ENCODE measurements at places on chromosomes 5 and 9.

- DNase-seq: no peak
These were observed 30.5 kb downstream of the TRIO start for GRCh38 chr5:14173377-14174229.

- DNase-seq: no peak
These were observed 161.6 kb downstream of the TMEM38B start for GRCh38 chr9:105855987-105856386.

DNA sequence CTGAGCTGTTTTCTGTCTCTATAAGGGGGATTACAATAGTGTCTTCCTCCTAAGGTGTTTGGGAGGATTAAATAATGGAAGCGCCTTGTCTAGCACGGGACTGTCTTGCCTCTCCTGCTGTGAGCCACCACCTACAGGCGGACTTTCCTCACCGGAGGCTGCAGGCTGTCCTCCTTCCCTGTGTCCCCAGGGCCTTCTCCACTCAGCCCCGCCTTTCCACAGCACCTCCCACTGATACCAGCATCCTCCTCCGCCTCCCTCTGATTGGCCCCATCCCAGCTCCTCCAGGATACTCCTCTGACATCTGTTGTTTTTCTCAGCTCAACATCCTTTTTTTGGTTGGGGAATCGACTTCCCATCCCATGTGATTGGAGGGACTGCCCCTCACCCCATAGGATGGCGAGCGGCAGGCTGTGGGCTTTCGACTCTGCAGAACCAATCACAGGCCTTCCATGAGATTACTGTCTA lies 851 bp upstream of the ZDHHC12 start:
- no peak for DNase-seq

- no peak for DNase-seq
These were observed 9.2 kb upstream of the EGFL7 start for GRCh38 chr9:136653323-136654079.

- DNase-seq: no peak
These were observed 72.0 kb downstream of the ALDH1A1 start for GRCh38 chr9:72880821-72881220.

DNA sequence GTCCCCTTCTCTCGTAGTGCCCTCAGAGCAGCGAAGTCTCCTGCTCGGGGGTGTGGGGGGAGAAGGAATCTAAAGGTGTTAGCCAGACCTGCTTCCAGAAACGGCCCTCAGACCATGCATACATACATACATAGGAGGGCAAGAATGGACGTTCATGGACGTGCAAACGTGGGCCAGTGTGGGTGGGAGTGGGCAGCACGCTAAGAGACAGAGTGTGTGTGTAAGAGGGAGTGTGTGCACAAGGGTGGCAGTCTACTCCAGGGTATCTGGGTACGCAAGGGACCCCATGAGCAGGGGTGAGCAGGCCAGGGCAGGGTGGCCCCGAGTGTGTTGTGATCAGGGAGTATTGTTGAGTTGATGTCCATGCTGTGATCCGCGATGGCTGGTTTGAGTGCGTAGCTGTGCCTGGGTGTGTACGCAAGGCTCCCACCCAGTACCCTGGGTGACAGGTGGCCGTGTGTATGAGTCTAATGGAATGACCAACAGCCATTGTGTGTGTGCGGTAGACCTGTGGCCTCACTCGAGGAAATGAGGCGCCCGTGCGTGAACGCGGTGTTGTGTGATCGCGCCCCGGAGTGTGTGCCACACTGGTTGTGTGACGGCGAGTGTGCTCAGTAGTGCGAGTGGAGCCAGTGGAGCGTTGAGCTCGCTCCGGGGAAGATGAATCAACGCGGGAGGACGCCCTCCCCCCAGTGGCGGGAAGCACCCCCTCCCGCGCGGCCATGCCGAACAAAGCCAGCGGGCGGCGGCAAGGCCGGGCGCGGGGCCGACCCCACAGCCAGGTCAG lies 826 bp downstream of the GPRIN1 start:
- DNase-seq: no peak

- DNase-seq: no peak
These were observed 31.5 kb downstream of the CLINT1 start for GRCh38 chr5:157827423-157827822.

DNA sequence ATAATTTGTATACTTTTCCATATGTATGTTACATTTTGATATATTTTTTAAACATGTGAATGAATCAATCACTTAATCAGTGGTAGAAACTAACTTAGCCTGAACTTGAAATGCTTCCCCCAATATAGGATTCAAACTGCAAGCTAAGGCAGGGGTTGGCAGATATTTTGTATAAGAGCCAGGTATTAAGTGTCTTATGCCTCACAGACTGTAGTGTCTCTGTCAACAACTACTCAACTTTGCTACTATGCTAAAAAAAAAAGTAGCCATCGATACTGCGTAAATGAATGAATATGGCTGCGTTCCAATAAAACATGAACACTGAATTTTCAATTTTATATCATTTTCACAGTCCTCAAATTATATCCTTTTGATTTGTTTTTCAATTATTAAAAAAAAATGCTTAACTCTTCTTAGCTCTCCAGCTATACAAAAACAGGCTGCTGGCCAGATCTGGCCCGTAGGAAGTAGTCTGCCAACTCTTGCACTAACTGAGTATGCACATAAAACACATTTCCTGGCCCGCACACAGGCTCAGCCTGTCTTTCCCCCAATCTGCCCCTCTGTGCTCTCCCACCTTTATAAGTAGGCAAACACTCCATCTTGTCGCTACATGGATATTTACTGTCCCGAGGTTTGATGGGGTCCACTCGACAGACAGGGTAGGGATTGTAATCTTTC lies 91.8 kb downstream of the SAXO1 start:
- no peak for DNase-seq

- no peak for DNase-seq
These were observed 383.4 kb downstream of the MLLT3 start for GRCh38 chr9:20238921-20239320.

DNA sequence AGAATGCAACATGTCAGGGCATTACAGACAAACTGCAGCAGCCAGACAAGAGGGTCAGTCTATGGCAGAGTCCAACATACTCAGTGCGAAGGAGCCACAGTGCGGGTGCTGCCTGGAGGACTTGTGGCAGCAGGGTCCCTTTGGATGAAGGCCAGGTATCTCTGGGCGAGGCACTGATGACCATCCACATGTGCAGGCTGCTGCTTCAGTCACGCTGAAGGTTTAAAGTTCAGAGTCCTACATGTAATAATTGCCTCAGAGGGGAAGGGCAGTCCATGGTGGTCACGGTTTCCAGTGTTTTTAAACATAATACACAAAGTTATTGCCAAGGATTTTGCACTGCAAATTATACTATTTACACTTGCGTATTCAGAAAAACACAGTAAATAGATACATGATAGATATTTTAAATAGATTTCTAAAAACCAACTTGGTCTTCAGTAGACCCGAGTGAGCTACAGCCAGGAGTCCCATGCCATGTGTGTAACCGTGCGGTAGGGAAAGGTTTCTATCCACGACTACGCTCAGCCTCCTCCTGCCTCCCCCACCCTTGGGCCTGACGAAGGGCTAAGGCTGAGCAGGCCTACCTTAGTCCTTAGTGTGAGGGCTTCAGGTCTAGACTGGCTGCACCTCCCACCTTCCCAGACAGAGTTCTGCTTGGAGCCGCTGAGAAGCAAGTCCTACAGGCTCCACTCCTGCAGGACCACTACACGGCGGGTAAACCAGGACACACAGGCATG lies 76.2 kb downstream of the GPR21 start:
- no peak for DNase-seq

DNA sequence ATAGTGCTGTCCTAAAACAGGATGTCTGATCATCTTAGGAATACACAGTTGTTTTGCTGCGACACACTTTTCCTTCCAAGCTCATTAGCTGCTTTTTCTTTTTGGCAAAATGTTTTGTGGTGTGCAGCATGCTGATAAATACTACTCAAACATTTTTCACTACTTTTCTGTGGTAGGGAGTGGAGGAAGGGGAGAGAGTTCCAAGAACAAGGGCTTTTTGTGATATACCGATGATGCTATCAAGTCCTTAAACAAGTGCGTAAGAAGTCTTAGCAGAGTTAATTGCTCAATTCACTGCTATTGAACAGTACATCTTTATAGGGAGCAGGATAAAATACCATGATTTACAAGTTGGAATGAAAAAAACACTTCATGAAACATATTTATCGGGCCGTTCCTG lies 23.6 kb upstream of the TEK start:
- DNase-seq: no peak

DNA sequence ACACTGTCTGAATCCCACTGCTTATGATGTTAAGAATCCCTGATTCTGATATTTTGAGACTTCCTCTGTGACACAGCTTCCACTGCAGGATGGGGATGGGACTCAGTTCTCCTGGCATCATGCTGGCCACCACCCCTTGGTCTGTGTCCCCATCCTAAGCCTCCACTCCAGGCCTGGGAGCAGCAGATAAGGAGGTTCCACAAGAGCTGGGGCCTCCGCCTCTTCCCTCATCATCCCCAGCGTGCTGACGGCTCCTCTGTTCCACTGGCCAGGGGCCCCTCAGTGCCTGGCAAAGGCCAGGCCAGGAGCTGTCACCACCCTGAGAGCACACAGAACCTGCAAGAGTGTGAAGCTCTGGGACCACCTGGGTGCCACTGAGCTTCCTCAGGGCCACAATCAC lies 40.6 kb downstream of the CAMK2A start:
- DNase-seq: no peak

GRCh38 chr5:126801992-126802294 lies 25.0 kb downstream of the LMNB1 start:
- no peak for DNase-seq

DNA sequence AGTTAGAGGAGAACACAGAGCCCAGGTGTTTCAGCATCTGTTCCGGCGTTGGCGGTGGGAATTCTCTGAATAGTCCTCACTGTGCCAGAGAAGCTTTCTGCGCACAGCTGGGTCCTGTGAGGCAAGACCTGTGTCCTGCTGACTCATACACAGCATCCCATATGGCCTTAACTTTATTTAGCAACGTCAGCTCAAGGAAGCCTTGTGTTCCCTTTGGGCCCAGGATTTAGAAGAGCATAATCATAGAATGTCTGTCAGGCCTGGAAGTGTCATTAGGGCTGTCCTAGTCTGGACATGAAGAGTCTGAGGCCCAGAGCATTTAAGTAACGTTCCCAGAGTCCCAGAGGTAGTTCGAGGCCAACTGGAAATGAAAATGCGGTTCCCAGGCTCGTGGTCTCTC lies 188.6 kb upstream of the DMRT1 start:
- DNase-seq: no peak

DNA sequence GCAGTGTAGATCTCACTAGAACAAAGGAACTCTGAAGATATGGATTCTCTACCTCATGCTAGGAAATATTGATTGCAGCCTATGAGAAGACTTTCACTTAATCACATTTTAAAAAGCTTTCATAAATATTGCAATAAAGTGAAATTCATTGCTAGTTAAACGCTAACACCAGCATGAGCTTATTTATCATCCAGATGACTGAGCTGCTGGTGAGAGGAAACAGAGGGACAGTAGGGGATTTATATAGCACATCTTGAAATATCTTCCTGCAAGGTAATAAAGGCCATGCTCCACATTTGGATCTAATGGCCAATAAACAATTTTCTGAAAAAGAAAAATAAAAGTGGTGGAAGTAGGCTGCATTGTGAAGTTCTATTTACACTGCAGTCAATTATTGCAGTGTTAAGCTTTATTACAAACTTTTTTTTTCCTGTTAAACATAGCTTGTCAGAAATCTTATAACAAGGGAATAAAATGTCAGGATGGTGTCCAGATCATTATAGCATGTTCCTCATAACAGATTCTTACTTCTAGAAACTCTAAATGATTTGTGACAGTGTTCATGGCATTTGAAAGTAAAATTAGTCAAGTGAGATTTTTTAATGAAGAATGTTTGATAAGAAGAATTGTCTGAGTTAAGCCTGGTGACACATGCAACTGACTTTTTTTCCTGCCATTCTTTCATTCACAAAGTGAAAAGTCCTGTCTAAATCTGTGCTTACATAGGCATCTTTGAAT lies 342.6 kb downstream of the DMAC1 start:
- no peak for DNase-seq

DNA sequence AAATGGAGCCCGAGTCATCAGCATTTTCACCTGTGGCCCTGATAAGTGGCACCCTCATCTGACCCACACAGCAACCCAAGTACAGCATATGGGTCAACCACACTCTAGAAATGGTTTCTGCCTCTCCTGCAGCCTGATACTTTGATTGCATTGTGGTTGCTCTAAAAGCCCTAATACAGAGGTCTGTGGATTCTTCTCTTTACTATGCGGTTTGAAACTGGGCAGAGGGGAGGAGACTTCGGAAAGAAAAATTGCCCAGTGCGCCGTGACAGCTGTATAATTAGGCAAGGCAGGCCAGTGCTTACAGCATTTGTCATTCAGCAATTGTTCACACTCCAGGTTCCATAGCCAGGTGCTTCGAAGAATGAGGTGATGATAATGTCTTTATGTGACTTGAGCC lies 361.0 kb downstream of the NFIB start:
- no peak for DNase-seq

GRCh38 chr5:67353500-67354450 lies 157.2 kb upstream of the CD180 start:
- no peak for DNase-seq

- no peak for DNase-seq
These were observed 160.7 kb downstream of the TTC39B start for GRCh38 chr9:15146268-15146700.

- no peak for DNase-seq
These were observed 837 bp downstream of the PCDHB2 start for GRCh38 chr5:141095263-141095641.

GRCh38 chr9:19770973-19771372 lies 17.9 kb downstream of the SLC24A2 start:
- no peak for DNase-seq

- no peak for DNase-seq
These were observed 3.1 kb downstream of the TMOD1 start for GRCh38 chr9:97504381-97505216.

- no peak for DNase-seq
These were observed 79.2 kb downstream of the SV2C start for GRCh38 chr5:76162335-76162734.

DNA sequence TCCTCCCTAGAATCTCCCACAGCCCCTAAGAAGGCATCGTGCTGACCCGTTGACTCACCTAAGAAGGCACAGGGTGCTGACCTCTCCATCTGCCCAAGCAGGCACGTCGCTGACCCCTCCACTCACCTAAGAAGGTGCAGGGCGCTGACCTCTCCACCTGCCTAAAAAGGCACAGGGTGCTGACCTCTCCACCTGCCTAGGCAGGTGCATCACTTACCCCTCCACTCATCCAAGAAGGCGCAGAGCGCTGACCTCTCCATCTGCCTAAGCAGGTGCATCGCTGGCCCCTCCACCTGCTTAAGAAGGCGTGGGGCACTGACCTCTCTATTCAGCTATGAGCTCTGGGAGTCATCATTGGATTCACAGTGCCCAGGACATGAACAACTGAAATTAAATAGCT lies 54.4 kb upstream of the FCN1 start:
- DNase-seq: no peak

DNA sequence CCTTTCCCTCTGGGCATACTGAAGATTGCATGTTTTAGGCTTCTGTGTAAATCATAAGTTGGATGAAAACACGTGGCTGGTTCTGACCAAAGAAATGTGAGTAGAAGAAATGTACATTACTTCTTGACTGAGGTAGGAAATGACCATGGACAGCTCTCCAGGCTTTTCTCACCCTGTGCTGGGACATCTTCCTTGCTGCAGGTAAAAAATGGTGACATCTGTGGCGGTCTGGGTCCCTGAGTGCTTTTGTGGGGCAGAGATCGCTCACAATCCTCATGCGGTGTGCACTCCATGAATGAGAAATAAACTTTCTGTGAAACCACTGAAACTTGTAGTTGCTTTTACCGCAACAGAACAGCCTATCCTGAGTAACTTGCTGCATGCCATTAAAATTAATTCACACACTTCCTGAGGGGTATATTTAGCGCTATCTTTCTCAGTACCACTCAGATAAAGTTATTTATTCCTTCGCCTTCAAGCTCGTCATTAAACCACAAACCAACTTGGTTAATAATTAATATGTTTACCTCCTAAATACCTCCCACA lies 730.4 kb downstream of the EFNA5 start:
- DNase-seq: no peak

Measured in activated CD8-positive, alpha-beta memory T cell treated with anti-CD3 and anti-CD28 coated beads for 4 hours (primary cell).